ENCODE measurements at places on chromosomes 13 and 19.

- no peak for DNase-seq
These were observed 15.8 kb upstream of the SHISA2 start for GRCh38 chr13:26067601-26068000.

DNA sequence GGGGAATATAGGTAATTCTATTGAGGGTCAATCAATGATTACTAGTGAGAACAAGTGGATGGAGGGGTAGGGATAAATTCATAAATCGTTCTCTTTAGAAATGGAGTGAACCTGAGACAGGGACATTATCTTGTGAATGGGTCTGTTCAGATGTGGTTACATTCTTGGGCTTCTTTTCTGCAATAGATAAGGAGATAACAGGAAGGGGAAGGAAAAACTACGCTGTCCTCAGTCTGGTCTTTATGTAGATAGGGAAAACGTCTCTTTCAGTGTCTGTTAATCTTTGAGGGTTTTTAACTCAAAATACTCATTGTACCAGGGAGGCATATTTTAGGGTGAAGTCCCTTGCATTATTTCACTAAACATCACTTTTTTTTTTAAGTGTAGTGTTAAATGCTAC, 266.7 kb upstream of the MAB21L1 start:
- no peak for DNase-seq

DNA sequence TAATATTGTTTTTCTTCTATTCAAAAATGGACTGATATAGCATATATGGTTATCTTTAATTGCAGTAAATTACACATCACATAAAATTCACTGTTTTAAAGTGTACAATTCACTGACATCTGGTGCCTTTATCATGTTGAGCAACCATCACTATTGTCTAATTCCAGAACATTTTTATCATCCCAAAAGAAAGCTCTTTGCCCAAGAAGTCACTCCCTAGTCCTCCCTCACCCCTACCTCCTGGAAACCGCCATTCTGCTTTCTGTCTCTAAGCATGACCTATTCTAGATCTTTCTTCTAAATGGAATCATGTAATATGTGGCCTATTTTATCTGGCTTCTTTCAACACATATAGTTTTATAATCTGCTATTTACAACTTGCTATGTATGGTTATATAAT, 525.6 kb downstream of the DCT start:
- DNase-seq = no peak

DNA sequence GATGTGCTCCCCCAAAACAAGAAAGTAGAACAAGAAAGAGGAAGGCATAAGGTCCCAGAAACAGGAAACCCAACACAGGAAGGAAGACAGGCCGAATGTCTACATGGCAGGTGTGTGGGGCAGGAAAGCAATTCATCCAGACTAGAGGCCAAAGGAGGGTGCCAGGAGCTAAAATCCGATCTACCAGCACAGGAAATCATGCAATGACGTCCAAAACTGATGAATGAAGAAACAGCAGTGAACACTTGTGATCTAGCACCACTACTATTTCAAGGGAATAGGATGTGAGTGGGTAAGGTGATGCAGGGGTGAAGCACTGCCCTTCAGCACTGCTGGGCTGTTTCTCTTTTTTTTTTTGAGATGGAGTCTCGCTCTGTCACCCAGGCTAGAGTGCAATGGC, 59.1 kb downstream of the DOCK9 start:
- DNase-seq = no peak

DNA sequence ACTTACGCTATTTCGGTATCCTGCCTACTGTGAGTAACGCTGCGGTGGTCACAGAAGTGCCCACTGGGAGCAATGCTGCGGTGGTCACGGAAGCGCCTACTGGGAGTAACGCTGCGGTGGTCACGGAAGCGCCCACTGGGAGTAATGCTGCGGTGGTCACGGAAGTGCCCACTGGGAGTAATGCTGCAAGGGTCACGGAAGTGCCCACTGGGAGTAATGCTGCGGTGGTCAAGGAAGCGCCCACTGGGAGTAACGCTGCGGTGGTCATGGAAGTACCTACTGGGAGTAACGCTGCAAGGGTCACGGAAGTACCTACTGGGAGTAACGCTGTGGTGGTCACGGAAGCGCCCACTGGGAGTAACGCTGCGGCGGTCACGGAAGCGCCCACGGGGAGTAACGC, 52.1 kb upstream of the SOX1 start:
- no peak for DNase-seq
